Kidney glomerular epithelial cell (primary cell): ENCODE measurements at places on chromosomes 5 and 9.
A peak's percentile ranks its signal among the peaks of the same experiment; 100 is the strongest.

GRCh38 chr5:72600391-72600981 lies 93.3 kb upstream of the ZNF366 start:
- DNase-seq: peak; percentile 86

DNA sequence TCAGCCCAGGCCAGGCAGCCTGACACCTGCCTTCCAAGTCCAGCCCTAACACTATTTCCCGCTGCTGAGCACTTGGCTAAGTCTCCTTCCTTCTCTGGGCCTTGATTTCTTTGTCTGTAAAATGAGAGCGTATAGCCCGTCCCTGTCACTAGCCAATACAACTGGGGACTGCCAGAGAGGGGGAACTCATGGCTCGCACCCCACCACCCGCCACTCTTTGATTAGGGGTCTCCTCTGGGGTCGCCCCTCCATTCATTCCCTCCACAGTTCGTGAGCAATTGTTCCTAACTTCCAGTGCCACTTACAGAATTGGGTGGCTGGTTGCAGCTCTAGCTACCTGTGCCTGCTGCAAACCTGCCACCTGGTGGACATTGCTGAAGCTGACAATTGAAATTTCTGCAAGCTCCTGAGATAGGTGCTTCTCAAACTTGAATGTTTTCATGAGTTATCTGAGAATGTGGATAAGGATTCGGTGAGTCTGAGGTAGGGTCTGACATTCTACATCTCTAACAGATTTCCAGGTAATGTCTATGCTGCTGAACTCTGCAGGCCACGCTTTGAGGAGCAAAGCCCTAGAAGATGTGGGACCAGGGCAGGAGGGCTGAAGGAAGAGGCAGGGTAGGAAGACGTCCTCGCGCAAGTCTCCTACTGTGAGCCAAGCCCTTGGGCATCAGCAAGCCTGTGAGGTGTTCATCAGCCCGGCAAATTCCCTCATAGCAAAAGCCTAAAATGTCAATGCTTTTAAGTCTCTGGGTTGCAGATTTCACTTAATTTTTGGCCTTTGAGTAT lies 13.3 kb upstream of the RECK start:
- DNase-seq: peak; percentile 61

- no peak for DNase-seq
Observed at GRCh38 chr5:98470747-98471146, 302.7 kb upstream of the RGMB start.

DNA sequence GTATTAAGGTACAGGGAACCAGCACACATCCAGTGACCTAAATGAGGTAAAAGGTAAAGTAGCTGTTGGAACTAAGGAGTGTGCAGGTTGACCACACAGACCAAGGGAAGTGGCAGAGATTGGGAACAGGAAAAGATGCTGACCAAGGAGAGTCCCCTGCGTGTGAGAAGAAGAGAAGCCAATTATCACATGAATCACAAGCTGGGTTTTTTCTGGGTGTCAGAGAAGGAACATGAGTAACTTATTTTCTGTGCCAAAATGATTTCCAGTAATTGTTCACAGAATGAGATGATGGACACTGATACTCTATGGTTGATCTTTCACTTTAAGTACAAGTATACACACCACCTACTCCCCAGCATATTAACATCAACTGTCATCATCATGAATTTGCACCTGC lies 130.7 kb upstream of the ACO1 start:
- DNase-seq: no peak

GRCh38 chr5:80816590-80816989 lies 143.6 kb upstream of the RASGRF2 start:
- no peak for DNase-seq

DNA sequence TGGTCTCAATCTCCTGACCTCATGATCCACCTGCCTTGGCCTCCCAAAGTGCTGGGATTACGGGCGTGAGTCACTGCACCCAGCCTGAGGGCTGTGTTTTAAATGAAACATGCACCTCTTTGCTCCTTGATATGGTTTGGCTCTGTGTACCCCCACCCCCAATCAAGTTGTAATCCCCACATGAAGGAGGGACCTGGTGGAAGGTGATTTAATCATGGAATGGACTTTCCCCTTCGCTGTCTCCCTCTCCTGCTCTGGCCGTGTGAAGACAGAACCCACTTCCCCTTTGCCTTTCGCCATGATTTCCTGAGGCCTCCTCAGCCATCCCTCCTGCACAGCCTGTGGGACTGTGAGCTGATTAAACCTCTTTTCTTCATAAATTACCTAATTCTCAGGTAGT lies 12.5 kb upstream of the NOTCH1 start:
- no peak for DNase-seq
